ENCODE measurements at places on chromosomes 11 and 22. TPM values are rescaled to one million over a fixed set of nuclear protein-coding genes. Genes with fewer than 3 reads are reported as not detected.

The MPPED2 gene
- 7.6 TPM for polyA plus RNA-seq

DNA sequence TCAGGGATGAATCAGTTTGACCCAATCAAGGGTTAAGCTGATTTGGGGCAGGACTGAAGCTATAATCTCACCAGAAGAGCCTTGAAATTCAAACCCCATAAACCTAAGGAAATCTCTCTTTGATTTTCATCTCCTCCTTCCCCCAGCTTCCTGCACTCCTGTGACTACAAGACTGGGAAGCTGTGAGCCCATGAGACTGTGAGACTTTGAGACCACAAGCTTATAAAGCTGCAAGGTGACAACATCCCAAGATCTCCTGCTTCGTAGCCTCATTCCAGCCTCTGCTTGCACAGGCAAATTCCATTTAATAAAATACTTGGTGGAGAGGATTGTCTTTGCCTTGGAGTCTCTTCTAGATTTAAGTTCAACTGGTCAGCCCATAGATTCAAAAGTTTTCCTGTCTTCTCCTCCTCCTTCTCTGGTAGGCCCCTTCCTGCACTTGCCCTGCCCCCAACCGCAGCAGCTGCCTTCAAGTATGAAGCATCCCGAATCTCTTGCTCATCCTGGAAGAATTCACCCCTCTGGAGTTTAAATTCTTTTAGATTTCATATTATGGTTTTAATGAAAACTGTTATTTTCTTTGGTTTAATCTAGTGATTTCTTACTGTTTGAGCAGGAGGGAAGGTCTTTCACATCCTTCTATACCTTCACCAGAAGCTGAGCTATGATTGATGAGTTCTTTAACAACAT lies 42.1 kb downstream of the PAMR1 start:
- no peak for DNase-seq

GRCh38 chr11:69388661-69389060 lies 92.8 kb upstream of the LINC01488 start:
- no peak for DNase-seq

DNA sequence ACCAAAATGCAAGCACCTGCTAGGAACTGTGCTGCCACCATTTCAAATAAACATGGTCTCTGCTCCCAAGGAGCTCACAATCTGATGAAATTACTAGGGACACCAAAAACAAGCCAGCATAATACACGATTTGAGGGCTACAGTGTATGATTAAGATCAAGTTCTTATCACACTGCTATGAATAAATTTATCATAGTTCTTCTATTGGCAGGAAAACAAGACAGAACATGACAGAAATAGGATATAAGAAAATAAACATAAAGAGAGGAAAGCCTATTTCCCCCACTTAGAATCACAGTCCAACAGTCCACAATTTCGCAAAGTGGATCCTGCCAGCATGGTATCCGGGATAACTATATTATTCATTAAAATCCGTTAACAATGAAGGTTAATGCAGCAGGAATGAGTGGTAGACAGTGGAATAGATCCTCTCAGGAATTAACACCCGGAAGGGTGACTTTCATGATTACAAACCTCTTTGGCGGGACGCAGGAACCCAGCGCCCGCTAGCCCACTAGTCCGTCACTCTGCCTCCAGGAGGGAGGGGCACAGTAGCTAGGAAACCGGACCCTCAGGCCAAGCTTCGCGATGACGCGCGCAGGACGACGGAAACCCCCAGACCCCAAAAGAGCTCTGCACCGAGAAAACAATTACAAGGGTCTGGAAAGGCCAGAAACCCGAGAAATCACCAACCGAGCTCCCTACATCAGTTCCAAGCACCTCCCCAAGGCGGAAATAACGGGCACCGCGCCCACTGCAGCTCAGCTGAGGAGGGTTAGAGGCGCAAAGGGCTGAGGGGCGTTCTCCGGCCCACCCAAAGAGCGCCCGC lies 607 bp downstream of the CCDC82 start:
- DNase-seq = no peak

DNA sequence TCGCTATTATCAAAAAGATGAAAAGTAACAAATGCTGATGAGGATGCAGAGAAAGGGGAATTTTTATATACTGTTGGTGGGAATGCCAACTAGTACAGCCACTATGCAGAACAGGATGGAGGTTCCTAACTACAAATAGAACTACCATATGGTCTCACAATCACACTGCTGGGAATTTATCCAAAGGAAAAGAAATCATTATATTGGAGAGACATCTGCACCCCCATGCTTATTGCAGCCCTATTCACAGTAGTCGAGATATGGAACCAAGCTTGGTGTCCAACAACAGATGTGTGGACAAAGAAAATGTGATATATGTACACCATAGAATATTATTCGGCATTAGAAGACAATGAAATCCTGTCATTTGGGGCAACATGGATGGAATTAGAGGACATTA lies 19.6 kb upstream of the POU2AF2 start:
- no peak for DNase-seq

GRCh38 chr22:39250838-39251237 lies 6.1 kb upstream of the PDGFB start:
- no peak for DNase-seq

- no peak for DNase-seq
Observed at GRCh38 chr11:94666792-94667721, 99.9 kb downstream of the PIWIL4 start.

GRCh38 chr11:58867556-58867955 lies 23.1 kb upstream of the GLYATL2 start:
- no peak for DNase-seq

- DNase-seq = no peak
Observed at GRCh38 chr11:46832511-46833214, 13.4 kb downstream of the CKAP5 start.

Data from ovary (tissue), 10 donors.